Activated CD8-positive, alpha-beta memory T cell treated with anti-CD3 and anti-CD28 coated beads, Interleukin-2, amount 10 ng/mL, durations not matched to agents 7 days and 5 days (primary cell): ENCODE measurements at places on chromosomes 2 and 18.

- no peak for DNase-seq
Observed at GRCh38 chr2:164896226-164896625, 54.6 kb upstream of the COBLL1 start.

DNA sequence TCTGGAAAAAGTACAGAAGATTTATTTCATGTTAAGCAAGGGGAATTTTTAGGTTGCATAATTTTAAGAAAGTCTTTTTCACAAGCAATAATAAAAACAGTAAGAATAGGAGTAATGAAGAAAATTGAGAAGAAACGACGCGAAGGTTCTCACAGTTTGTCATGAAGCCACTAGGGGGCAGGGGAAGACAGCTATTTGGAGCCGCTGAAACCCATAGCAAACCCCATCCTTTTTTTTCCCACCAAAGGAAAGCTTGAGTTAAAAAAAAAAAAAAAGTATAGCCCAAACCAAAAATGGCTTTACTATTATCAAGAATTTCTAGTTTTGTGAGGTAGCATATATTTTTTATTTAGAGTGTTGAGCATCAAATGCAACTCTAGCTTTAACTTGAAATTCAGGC is 300.9 kb downstream of the PHLPP1 start:
- DNase-seq = peak; percentile 52

- no peak for DNase-seq
Observed at GRCh38 chr18:68769461-68769860, 28.4 kb upstream of the CCDC102B start.

DNA sequence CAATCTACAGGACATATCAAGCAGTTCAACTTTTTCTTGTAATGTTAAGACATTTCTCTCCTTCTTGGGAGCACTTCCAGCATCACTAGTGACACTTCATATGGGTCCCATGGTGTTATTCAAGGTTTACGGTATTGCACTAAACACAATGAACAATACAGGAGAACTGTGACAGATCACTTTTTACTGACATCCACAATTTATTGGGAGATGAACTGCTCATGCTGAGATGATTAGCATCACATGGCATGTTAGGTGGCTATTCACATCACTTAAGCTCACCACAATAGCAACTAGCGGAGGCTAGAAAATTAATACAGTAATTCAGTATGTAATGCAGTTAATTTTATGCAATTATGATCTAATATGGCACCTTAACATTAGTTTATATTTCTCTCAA is 264.4 kb downstream of the ERBB4 start:
- DNase-seq = no peak

DNA sequence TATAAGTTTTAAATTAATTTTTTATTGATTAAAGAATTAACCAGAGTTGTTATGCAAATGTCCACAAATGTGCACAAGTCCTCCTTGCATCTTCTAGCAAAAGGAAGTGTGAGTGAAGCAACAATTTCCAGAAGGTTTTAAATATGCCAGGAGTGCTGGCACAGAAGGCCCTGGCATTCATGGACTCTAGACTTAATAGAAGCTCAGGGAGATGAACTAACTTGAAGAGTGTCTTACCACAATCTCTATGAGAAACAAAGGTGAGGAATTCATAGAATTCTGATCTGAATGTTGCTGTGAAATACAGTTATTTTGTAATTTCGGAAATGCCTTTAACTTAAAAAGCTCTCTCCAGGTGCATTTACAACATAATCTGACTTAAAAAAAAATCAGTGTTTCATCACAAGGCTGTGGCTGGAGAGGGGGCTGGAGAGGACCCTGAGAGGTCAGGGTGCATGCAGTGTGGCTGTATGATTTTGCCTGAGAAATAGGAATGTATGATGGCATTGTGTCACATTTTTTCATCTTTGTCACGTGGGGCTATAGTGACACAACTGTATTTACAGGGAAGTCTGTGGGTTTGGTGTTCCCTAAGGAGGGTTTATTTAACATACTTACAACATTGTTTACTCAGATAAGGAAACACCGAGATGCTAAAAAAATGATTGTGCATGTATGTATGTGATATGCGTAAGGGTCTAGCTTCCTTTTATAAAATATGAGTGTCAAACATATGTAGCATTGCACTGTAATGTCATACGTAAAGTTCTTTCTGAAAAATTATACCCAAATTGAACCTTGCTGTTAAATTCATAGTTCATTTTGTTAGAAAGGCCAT is 66.2 kb downstream of the MAP4K4 start:
- DNase-seq = no peak

DNA sequence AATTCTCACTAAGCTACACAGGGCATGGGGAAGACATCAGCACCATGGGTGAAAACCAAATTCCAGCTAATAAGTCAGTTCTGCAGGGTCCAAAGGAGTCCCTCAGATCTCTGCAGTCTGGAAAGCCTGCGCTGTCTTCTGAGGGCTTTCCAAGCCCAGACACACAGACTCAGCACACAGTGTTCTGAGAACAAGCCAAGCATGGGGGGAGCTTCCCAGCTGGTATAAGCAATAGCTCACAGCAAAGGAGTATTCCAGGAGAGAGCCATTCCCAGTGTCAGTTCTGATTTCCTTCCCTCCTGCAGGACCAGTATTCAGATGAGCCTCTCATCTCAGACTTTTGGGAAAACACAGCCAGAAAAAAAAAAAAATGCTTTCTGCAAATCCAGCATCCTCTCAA is 370.8 kb downstream of the TNS1 start:
- DNase-seq = no peak

DNA sequence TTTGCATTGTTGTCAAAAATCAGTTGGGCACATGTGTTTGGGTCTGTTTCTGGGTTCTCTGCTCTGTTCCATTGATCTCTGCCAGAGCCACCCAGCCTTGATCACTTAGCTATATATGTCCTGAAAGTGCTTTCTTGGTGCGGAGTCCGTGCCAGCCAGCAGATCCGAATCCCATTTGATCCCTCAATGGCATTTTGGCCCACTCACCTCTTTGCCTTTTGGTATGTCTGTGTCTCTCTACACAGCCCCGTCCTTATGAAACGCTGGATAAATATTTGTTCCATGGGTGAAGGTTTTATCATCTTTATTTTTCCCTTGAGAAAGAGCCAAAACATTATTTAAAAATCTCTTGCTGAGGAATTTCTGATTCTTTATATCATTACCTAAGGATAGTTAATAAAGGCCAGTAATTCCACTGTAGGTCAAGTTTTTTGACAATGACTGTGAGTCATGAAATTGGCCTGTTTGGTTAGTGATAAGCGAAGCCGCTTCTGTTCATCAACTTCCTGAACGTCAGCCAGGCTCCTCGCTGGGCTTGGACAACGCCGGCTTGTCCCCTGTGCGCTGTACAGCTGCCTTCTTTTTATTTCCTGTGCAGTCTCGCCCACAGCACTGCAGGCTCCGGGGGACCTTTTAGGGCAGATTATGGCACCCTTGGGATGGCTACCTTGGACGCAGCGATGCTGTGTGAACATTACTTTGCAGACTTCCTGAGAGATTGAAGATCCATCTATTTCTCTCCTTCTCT is 24.9 kb downstream of the MTCL1 start:
- DNase-seq = no peak

DNA sequence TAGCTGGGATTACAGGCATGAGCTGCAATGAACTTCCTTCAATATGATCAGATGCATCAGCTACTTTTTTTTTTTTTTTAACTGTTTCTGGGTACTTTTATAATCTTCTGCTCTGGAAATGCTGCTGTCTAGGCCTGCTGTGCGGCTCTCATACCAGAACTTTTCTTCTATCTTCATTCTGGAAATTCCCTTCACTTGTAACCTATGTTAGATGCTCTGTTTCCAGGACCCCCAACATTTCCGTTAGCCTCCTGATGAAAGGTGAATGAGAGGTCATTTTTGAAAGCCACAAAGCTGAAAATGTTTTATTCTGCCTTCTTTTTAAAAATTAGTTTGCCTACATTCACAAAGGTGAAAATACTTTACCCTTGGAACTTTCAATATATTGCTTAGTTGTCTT is 8.6 kb downstream of the AGFG1 start:
- DNase-seq = no peak

GRCh38 chr2:189109921-189110397 is 69.6 kb downstream of the COL5A2 start:
- no peak for DNase-seq

GRCh38 chr2:70965506-70965905 is 12.9 kb upstream of the ANKRD53 start:
- peak; percentile 34 for DNase-seq

- no peak for DNase-seq
Observed at GRCh38 chr2:178211943-178212342, 17.6 kb downstream of the OSBPL6 start.

- DNase-seq = no peak
Observed at GRCh38 chr2:59389240-59389639, 1148.1 kb upstream of the FANCL start.

- DNase-seq = no peak
Observed at GRCh38 chr2:12467303-12467702, 249.4 kb upstream of the TRIB2 start.

GRCh38 chr2:134145519-134145918 is 108.4 kb upstream of the MGAT5 start:
- no peak for DNase-seq

DNA sequence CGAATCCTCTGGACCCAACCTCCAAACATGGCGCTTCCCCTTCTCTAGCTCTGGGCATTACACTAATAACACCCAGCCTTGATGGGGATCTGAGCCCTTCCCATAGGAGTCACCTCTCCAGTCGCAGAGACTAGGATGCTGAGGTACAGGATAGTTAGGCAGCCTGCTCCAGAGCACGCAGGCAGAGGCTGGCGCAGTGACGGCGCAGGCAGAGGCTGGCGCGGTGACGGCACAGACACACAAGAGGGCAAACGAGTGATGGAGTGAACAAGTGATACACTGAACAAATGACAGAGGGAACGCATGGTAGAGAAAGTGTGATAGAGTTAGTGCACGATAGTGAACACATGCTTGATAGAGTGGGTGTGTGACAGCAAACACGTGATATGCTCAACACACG is 518.5 kb downstream of the EIPR1 start:
- DNase-seq = no peak

- no peak for DNase-seq
Observed at GRCh38 chr18:62399276-62399675, 74.2 kb downstream of the TNFRSF11A start.

DNA sequence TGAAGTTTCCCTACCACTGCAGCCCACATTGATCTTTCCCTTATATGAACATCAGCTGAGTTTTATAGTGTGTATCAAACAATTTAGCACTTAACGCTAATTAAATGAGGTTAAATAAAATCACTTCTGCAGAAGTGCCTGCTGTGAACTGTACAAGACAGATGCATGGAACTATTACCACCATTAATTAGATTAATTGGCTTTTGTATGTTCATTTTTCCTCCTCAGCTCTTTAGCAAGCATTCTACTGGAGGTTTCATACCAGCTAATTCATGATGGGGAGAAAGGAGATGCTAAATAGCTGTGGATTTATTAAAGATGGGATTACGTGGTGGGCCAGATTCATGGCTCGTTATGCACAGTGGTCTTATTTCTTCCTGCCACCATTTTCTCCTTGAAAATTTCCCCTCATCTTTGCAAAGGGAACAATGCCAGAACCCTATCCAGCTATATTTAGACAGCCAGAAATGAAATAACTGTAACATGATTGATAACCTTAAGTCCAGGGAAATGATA is 96.7 kb downstream of the CNTNAP5 start:
- DNase-seq = no peak

GRCh38 chr2:100417711-100418124 is 250 bp upstream of the CHST10 start:
- no peak for DNase-seq

DNA sequence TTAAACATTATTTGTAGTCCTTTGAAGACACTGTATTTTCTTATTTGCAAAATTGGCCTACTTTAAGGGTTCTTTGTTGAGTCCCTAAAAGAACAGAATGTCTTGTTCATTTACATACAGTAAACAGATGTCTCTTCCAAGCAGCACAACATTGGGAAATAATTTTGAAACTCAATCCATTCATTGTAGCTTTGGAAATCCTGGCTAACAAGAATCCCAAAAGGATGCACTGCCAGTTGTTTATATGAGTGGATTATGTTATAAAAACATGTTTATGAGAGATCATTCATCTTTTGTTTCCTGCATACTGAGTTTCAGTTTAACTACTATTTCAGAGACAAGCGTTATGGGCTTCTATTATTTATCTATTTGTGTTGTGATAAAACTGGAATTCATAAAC is 499.3 kb downstream of the PID1 start:
- no peak for DNase-seq

DNA sequence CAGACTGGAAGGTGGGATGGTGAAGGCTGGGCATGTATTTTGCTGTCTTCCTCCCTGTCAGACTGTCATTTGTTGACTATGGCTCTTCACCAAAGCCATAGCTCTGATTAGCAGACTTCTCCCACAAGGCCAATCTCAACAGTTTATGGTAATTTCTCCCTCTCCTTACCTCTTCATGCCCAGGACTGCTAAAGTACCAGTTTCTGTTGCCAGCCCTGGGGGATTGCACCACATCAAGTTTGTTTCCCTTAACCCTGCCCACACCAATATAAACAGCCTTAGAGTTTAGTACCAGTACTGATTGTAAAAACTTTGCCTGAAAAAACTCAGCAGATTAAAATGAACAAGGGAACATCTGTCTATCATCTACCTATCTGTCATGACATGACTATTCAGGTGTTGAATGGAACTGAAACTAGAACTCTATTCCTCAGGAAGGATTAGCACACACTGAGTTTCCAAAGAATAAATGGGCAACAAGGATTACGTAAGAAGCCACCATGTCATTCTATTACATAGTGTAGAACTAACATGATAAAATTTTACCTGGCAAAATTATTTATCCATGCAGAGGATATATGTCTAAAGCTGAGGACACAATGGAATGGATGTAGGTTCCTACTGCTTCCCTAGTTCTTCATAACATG is 13.7 kb downstream of the FEZ2 start:
- DNase-seq = no peak

DNA sequence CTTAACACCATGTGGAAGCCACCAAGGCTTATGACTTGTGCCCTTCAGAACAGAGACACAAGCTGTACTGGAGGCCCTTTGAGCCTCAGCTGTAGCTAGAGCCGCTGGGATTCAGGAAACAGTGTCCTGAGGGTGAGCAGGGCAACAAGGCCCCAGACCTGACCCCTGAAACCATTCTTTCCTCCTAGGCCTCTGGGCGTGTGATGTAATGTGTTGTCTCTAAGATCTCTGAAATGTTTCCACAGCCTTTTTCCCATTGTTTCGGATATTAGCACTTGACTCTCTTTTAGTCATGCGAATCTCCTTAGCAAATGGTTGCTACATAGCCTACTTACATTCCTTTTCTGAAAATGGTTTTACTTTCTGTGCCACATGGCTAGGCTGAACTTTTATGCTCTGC is 114.9 kb downstream of the CD8B2 start:
- no peak for DNase-seq

GRCh38 chr2:241890524-241891235 is 21.2 kb downstream of the RTP5 start:
- DNase-seq = no peak

DNA sequence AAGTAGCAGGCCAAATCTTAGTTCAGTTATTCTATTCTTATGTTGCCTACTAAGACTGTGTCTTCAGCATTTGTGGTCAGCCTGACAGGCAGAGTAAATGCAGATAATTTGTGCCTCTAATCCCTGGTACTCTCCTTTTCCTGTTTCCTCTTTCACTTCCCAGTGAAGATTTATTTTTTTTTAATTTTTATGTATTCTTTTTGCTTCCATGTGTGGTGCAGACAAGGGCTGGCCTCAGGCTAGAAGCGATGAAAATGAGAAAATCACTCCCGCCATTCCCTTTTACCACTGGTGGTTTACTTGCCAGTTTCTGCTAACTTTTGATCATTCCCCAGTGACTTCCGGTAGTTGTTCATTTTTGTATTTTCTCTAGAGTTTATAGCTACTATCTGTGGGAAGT is 30.9 kb downstream of the DSEL start:
- no peak for DNase-seq

GRCh38 chr18:55199291-55199963 is 240.2 kb upstream of the CCDC68 start:
- no peak for DNase-seq
